Fibroblast of skin of left biceps (primary cell): ENCODE measurements at places on chromosomes 3 and 15.

DNA sequence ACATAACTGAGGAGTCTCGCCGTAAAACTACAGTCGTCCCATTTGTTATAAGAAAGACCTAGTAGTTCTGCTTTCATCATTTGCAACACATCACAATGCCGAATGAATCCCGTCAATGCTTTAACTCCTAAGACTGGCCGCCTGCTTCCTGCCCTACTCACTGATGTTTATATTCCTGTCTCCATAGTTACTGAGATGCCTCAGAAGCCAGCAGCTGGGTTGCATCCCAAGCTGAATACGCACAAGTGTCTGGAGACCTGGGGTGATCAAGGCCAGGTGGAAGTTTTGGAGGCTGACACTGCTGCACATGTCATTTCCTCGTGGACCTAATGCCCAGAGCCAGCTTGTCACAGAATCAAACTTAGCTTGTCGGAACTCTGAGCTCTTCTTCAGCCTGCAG lies 95.2 kb upstream of the UBE2E1 start:
- peak; percentile 54 for DNase-seq

DNA sequence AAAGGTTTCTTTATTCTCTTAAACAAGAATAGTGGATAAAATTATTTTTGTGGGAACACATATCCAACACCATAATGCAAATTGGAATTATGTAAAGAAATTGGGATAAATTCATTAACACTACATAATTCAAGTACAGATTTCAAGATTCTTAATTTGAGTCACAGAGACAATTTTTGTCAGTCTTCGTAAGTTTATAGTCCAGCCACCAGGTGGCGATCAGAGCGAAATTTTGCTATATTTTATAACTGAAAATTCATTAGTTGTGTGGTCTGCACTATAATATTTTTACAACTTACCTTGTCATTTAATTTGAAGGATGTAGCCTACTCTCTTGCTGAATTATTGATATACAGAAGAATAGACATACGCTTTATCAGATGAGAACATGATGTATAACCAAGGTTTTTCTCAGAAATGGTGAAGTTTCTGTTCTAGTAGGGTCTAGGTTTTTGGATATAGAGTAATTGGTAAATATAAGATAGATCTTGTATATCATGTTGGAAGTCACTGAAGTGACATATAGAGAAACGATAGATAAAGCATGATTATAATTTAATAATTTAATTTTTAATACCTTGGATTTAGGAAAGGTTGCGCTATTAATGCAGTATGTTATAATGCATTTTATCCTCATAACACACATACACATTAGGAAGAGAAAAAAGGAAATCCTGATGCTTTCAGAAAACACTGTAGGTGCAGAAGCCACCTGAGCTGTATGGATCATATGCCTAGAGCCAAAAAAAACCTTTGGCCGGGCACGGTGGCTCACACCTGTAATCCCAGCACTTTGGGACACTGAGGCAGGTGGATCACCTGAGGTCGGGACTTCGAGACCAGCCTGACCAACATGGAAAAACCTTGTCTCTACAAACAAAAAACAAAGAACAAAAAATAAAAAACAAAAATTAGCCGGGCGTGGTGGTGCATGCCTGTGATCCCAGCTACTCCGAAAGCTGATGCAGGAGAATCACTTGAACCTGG lies 31.7 kb downstream of the PLSCR4 start:
- DNase-seq: no peak

GRCh38 chr3:50530001-50530970 lies 26.9 kb upstream of the CACNA2D2 start:
- no peak for DNase-seq

DNA sequence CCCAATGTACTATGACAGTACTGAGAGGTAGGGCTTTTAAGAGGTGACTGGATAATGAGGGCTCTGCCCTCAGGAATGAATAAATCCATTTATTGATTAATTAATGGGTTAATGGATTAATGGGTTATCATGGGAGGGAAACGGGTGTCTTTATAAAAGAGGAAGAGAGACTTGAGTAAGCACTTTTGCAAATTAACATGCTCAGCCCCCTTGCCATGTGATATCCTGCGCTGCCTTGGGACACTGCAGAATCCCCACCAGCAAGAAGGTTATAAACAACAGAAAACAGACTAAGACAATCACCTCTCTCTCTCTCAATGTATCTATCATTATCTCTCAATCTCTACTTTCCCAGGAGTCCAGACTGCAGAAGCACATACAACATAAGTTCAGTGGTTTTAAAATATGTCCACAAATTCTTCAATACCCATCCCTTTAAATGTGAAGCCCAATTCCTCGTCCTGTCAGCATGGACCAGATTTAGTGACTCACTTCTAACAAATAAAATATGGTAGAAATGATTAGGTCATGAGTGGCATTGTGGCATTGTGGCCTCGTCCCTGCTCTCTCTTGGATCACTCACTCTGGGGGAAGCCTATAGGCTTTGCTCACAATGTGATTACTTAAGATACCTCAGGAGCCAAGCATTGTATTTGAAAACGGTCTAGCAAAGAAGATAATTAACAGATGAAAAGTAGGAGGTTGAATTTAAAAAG lies 40.0 kb upstream of the IL12A start:
- DNase-seq: peak; percentile 48

DNA sequence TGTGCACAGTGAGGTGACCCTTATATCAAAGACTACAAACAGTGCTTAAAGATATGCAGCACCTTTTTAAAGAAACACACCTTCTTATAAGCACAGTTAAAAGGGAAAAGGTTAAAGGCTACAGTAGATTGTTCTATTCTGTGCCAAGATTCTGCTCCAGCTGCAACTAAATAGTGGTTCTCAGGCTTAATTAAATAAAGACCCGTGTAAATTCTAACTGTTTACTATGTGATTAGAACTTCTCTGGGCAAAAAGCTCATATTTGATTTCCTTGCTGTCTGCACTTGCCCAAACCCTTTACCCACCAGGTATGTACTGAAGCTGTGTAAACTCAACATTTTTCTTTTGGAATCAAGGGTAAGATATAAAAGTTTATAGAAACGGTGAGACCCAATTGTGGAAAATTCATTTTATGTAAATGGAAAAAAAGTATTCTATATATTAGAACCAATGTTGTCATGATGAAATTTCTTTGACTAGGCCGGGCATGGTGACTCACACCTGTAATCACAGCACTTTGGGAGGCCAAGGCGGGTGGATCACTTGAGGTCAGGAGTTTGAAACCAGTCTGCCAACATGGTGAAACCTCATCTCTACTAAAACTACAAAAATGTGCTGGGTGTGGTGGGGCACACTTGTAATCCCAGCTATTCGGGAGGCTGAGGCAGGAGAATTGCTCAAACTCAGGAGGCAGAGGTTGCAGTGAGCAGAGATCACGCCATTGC lies 230.6 kb downstream of the MECOM start:
- DNase-seq: no peak

GRCh38 chr3:109109574-109109973 lies 8.4 kb downstream of the MORC1 start:
- no peak for DNase-seq

DNA sequence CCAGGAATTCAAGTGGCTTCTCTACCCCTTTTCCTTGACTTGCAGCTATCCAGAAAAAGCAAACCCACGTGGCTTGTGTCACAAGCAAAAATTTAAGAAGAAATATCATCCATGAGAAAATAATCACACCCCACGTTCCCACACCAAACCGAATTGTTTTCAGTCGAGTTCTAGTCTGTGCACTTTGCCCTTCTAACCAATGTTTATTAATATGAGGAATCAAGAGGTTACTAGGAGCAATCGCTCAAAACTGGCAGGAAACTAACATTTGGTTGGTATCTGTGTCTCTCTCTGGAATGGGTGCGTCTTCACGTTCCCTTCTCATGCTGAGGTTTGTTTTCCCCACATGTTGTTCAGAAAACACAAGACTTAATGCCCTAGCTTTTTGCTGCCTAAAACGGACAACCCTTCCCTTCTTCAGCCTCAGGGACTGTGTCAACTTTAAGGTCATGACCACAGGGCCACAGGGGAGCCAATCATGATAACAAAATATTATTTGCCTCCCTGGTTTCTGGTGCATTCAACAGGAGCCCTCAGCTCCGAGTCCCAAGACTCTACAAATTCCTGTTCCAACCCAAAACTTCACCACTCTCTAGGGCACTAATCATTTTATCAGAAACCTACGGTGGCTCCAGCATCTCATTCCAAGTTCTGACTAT lies 41.4 kb upstream of the LMCD1 start:
- no peak for DNase-seq

- DNase-seq: no peak
Observed at GRCh38 chr15:59443341-59444072, 5.5 kb downstream of the FAM81A start.

DNA sequence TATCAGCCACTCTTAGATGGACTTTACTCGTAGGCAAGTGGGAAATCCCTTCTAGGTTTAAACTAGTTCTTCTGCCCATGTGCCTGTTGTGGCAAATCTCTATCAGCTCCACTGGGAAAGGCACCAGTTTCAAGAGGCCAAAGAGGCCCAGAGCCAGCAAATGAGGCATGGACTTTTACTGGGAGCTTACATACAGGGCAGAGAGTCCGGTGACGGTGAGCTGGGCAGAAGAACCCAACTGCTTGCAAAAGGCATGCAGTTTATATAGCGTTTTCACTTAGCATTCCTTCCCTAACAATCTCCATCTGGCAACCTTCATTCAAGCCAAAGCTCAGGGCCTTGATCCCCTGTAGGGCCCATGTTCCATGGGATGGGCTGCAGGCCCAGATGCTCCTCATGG lies 93.0 kb upstream of the C3orf80 start:
- DNase-seq: no peak

GRCh38 chr3:101203411-101203810 lies 117.0 kb downstream of the IMPG2 start:
- no peak for DNase-seq

DNA sequence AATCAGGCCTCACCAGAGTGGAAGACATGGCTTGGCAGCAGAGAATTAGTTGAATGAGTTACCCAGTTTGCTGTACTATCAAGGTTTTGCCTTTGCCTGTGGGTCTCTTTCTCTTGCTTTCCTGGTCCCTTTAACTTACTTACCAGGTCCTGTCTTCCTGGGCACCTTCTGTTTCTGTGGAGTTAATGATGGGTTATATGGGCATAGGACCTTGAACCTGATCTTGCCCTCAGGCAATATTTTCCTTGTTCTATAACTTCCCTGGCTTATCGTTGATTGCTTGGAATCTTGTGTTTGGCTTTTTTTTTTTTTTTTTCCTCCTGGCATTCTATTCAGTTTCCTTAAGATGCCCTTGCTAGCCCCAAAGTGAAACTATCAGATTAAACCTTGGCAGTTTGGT lies 106.8 kb downstream of the HHLA2 start:
- DNase-seq: no peak

DNA sequence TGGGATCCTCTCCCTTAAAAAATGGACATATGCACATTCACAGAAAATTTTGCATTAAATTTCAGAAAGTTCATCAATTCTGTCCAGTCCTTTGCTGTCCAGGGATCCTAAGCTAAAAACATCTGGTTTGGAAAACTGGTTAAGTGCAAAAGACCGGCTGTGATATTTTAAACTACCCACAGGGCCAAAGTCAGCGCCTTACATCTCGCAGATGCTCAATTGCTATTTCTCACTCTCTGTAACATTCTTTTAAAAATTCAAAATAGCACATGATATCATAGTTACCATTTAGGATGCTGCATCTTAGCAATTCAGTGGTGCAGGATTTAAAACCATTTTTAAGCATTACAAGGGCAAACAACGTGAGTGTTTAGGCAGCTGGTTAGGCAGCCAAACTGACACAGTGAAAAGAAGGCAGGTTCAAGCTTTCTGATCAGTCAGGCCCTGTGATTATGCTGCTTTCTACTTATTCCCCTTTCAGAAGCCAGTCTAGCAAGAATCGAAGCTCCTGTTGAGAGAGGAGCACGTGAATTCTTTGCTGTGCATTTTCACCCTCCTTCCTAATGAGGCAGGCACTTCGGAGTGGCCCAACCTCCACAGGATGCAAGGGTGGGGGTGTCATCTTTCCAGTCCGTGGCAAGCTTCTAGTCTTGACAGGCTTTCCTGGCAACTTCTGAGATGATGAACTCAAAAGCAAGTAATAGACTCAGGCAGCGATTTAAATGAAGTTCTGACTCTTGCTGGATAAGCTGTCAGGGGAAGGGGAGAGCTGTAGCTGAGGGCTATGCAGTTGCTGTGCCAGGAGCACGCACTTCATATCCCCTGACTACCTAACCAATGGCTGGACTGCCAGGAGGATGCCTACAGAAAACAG lies 8.8 kb downstream of the PRICKLE2 start:
- DNase-seq: no peak

GRCh38 chr3:172329070-172329469 lies 119.2 kb downstream of the GHSR start:
- no peak for DNase-seq

GRCh38 chr3:23739536-23739935 lies 66.2 kb upstream of the UBE2E1 start:
- no peak for DNase-seq

DNA sequence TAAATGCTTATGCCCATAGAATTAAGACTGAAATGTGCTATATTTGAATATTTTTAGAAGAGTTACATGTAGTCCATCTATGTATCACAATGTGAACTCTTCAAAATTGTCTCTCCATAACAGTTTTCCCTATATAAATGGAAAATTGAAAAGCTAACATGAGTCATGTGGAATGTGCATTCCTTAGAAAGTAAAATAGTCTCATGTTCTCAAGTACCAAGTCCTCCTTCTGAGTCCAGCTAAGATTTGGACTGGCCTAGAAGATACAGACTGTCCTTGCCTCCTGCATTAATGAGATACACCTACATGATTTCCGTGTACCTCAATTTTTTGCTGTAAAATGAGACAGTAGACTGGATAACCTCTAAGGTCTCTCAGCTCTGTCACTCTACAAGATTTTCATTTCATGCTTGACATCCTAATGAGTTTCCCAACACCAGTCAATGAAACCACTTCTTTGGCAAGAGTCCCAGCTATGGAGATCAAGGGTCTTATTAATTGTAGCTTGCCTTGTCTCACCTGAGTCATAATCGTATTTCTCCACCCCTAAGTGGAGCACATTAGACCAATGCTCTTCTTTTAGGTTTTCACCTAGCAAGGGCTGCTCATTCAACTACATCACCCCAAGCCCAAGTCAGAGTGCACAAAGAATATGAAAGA lies 350.6 kb upstream of the IL12A start:
- peak; percentile 49 for DNase-seq

GRCh38 chr3:12571986-12572385 lies 15.1 kb downstream of the MKRN2 start:
- DNase-seq: no peak

DNA sequence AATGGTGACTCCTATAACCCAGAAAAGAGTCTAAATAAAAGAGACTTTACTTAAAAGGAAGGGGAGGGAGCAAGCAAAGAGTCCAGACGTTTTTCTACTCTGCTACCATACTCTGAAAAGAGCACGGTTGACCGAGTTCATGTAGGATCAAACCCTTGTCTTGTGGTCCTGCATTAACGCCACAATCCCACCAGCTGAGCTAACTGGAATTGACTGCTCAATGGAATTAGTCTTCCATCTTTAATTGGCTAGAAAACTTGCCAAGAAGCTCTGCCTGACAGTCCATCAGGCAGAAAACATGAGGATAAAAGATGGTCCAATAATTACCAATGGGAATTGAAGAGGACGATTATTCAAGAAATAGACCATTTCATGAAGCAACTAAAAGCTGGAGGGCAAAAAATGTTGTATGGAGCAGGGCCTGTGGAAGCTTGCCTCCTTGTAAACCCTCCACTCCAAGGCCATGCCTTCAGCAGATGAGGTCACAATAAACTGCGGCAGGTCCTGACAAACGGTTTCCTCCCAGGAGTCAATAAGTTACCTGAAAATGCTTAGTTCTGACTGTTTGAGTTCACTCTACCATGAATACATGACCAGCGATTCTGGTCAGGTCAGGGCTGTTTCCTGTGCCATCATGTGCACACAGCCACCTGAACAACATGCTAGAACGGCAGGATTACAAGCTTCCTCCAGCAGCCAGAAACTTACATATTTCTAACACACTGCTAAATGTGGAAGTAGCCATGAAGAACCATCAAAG lies 35.6 kb upstream of the ARHGEF3 start:
- DNase-seq: no peak
